ENCODE measurements at places on chromosomes 2 and 18. TPM values are rescaled to one million over a fixed set of nuclear protein-coding genes. Genes with fewer than 3 reads are reported as not detected.

The GAREM2 gene
- total RNA-seq = 3.0 TPM

The MERTK gene
- 4.9 TPM for total RNA-seq

The OR6B3 gene
- not detected for total RNA-seq

DNA sequence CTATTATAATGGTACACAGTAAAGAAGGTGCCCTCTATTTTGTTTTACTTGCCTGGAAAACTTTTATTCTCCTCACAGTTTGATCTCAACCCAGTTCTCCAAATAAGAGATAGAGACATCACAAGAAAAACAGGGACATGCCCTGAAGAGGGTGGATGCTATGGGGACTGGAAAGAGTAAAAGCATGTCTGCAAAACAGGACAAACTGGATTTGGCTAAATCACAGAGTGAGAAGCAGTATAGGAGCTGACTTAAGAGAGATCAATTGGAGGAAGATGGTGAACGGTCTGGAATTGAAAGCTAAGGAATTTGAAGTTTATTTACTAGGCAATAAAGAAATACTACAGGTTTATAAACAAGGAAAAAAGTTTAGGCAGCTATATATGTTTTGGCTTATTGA lies 33.0 kb downstream of the SP140L start:
- DNase-seq = no peak

DNA sequence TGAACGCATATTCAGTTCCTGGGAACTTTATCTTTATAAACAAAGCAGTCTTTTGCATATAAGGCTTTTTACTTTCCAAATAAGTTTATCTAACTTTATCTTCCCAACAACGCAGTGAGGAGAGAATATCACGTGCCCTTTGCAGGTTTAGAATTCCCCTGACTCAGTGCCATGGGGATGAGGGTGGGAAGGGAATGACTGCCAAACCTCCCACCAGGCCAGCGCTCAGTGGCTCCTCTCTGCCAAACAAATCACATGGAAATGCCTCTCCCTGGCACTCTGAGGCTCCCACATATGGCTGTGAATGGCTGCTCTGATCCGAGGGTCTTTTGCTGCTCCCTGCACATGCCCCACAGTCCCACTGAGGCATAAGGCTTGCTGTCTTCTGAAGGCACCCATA lies 158.3 kb downstream of the DNAH6 start:
- no peak for DNase-seq

- no peak for DNase-seq
Observed at GRCh38 chr2:129907256-129907998, 72.0 kb upstream of the RAB6C start.

- no peak for DNase-seq
Observed at GRCh38 chr2:217846321-217846743, 156.5 kb downstream of the TNS1 start.

GRCh38 chr2:10495988-10496313 lies 47.8 kb upstream of the ODC1 start:
- DNase-seq = peak; percentile 40

GRCh38 chr2:64770781-64771334 lies 117.1 kb upstream of the SERTAD2 start:
- peak; percentile 74 for DNase-seq
